Type B pancreatic cell (in vitro differentiated cells): ENCODE measurements at places on chromosomes 3 and 15. TPM values are rescaled to one million over a fixed set of nuclear protein-coding genes. Genes with fewer than 3 reads are reported as not detected.

Gene GPR149
- 0.14 TPM in 1 of 2 replicates, not detected in the other for total RNA-seq

Gene MKRN2OS
- total RNA-seq: 0.92 and 2.1 TPM in 2 replicates

GRCh38 chr3:144187531-144188210 lies 216.0 kb downstream of the DIPK2A start:
- no peaks in the 10 kb centered on the region for H3K36me3 ChIP-seq
- H3K4me3 ChIP-seq: no peak overlapping the region
- H3K27ac ChIP-seq: no peak overlapping the region

DNA sequence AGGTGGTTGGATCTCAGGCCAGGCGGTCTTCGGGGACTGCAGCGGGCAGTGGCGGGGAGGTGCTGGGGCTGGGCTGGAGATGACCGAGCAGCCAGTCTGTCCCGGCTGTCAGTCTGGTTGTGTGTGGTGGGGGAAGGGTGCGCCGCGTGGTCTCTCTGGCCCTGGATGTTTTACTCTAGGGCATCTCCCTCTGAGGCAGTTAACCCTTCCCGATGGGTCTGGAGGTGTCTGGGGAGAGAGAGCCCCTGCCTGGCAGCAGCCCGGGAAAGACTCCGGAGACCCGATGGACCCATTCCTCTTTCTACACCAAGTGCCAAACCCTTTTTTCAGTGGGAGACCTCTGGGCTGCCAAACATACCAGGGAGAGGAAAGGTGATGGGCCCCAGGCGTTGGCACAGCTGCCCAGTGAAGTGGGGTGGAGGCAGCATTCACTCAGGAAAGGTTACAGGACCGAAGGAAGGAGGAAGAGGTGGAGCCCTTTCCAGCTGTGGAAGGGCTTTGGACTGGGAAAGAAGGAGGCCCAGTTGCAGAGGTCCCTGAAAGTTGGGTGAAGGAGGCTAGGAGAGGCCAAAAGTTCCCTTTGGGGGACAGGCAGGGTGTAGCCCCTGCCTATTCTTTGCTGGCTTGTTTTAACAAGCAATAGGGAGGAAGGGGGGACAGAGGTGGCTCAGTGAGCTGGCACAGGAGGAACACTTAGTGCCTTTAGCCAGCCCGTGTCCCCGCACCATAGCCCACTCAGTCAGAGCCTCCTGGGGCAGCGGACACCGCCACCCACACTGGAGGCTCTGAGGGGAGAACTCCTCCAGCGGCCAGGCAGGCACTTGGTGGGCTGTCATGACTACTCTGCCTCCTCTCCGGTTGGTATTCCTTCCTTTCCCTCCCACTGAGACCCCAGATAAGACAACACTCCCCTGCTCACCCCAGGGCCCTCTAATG lies 2.7 kb upstream of the BAHD1 start:
- peak overlapping the region; percentile 68 for H3K4me3 ChIP-seq
- H3K27ac ChIP-seq: peak overlapping the region; percentile 31
- no peak for DNase-seq
- peaks cover 16% of the 10 kb centered on the region for H3K4me1 ChIP-seq
- H3K36me3 ChIP-seq: no peaks in the 10 kb centered on the region
- peaks cover 80% of the 10 kb centered on the region for H3K27me3 ChIP-seq

GRCh38 chr15:32855942-32856341 lies 138.1 kb downstream of the GREM1 start:
- H3K27ac ChIP-seq: no peak overlapping the region
- DNase-seq: no peak
- no peaks in the 10 kb centered on the region for H3K36me3 ChIP-seq
- no peaks in the 10 kb centered on the region for H3K27me3 ChIP-seq

GRCh38 chr15:55587321-55588069 lies 650 bp downstream of the PYGO1 start:
- DNase-seq: peak; percentile 81
- H3K4me1 ChIP-seq: peaks cover 7% of the 10 kb centered on the region

- no peak for DNase-seq
- no peak overlapping the region for H3K27ac ChIP-seq
- peaks cover 23% of the 10 kb centered on the region for H3K27me3 ChIP-seq
- no peaks in the 10 kb centered on the region for H3K36me3 ChIP-seq
These were observed 23.3 kb downstream of the CFAP161 start for GRCh38 chr15:81157195-81157938.

Gene AP2M1
- 249 and 298 TPM in 2 replicates for total RNA-seq

DNA sequence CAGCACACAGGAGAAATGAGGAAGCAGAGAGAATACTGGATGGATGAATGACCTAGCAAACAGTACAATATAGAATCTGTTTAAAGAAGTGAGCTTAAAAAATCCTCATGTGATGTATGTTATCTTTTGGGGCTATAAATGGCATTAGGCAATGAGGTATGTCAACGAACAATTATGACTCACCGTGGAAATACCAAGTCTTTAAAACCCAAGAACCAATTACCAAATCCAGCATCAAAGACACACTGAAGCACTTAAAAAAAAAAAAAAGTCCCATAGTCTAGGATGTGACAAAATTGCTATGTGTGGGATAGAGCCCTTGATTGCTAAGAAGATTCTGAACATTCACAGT lies 36.3 kb upstream of the HERC1 start:
- no peaks in the 10 kb centered on the region for H3K4me1 ChIP-seq
- H3K27ac ChIP-seq: no peak overlapping the region
- DNase-seq: no peak

GRCh38 chr15:33098094-33099058 lies 96.1 kb downstream of the FMN1 start:
- H3K4me1 ChIP-seq: peaks cover 20% of the 10 kb centered on the region
- no peak overlapping the region for H3K4me3 ChIP-seq
- H3K27ac ChIP-seq: peak overlapping the region; percentile 42
- H3K36me3 ChIP-seq: peaks cover 3% of the 10 kb centered on the region

- no peak for DNase-seq
- H3K27me3 ChIP-seq: no peaks in the 10 kb centered on the region
- H3K27ac ChIP-seq: peak overlapping the region; percentile 35
- peaks cover 33% of the 10 kb centered on the region for H3K36me3 ChIP-seq
- H3K4me1 ChIP-seq: peaks cover 19% of the 10 kb centered on the region
These were observed 52.4 kb downstream of the TSC22D2 start for GRCh38 chr3:150460484-150460883.

DNA sequence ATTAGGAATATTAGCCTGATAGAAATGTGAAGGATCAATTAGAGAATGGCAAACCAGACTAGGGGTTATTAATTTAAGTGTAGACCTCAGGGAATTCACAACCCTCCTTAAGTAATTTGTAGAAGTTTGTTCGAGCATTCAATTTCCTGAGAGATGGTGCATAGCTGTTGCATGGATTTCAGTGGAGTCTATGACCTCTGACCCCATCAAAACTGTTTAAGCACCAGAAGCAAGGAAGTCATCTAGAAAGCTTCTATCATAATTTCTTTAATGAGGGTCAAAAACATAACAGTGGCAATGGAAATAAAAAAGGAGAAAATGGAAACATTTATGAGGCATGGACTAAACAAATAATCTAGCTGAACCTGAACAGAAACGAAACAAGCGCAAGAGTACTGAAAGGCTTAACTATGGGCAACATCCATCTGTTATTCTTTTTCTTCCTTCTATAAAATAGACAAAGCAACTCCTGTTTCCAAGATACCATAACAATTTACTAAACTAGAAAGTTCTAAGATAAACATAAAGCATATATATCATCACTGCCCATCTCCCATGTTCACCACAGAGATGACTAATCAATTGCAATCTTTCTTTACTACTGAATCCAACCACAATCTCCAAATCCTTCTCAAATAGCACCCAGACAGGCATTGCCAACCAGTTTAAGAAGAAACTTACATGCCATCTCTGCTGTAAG lies 151.4 kb downstream of the THRB start:
- DNase-seq: no peak
- H3K27me3 ChIP-seq: no peaks in the 10 kb centered on the region
- peaks cover 5% of the 10 kb centered on the region for H3K4me1 ChIP-seq
- H3K27ac ChIP-seq: no peak overlapping the region
- H3K36me3 ChIP-seq: no peaks in the 10 kb centered on the region

Gene CHRD
- total RNA-seq: 6.4 and 35.5 TPM in 2 replicates

DNA sequence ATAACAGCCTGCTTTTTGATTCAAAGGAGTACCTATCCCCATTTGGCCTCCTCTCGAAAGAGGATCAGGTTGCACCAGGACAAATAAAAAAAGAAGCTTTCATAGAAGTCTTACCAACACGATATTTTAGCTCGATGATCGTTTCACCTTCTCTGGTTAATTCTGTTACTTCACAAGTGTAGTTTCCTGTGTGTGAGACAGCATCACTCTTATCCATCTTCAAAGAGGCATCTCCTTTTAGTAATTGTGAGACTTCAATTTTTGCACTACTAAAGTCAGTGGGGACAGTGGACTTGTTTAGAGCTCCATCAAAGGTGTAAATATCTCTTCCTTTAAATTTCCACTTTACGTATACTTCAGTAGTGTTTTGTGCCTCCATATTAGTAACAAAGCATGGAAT lies 11.0 kb downstream of the CD47 start:
- H3K4me1 ChIP-seq: no peaks in the 10 kb centered on the region
- no peaks in the 10 kb centered on the region for H3K27me3 ChIP-seq
- no peak overlapping the region for H3K4me3 ChIP-seq

Gene A4GNT
- total RNA-seq: 0.34 TPM in 1 of 2 replicates, not detected in the other

Gene GOLGA8S
- 0.19 TPM in 1 of 2 replicates, not detected in the other for total RNA-seq

DNA sequence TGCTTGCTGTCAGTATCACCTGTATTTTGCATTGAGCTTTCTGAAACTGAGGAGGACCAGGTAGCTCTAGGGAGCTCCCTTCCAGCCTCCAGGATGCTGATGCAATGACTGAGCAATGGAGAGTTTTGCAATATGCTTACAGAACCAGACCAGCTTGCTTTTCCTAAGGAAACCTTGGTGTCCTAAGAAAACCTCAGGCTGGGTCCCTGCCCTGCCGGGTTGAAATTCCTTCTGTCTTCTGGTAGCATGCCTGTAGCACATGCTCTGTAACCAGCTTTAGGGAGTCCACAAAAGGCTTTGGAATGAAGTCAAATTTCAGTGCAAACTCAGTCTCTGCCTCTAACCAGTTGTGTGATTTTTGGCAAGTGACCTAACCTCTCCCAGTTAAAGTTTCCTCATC lies 65.8 kb upstream of the GSK3B start:
- peaks cover 21% of the 10 kb centered on the region for H3K4me1 ChIP-seq
- H3K27ac ChIP-seq: peak overlapping the region; percentile 84
- no peak for DNase-seq
- H3K27me3 ChIP-seq: no peaks in the 10 kb centered on the region
- H3K36me3 ChIP-seq: peaks cover 4% of the 10 kb centered on the region

Gene EHHADH
- total RNA-seq: 5.3 and 14.4 TPM in 2 replicates

- no peak for DNase-seq
- H3K27me3 ChIP-seq: no peaks in the 10 kb centered on the region
- H3K4me3 ChIP-seq: no peak overlapping the region
- H3K27ac ChIP-seq: no peak overlapping the region
These were observed 309.0 kb downstream of the GBE1 start for GRCh38 chr3:81452418-81452817.

Gene CHRM5
- not detected in 2 replicates for total RNA-seq

Gene RASL12
- total RNA-seq: 0.33 and 4.0 TPM in 2 replicates

Gene SMCO1
- not detected in 2 replicates for total RNA-seq

Gene MBNL1
- total RNA-seq: 61.2 and 69.4 TPM in 2 replicates

- no peak overlapping the region for H3K27ac ChIP-seq
- no peaks in the 10 kb centered on the region for H3K4me1 ChIP-seq
- H3K27me3 ChIP-seq: peaks cover 5% of the 10 kb centered on the region
These were observed 232.2 kb upstream of the ROBO1 start for GRCh38 chr3:80000022-80000421.

GRCh38 chr3:129358177-129358771 lies 70.2 kb downstream of the EFCAB12 start:
- no peak overlapping the region for H3K27ac ChIP-seq
- no peaks in the 10 kb centered on the region for H3K27me3 ChIP-seq
- H3K4me1 ChIP-seq: peaks cover 3% of the 10 kb centered on the region
- H3K4me3 ChIP-seq: no peak overlapping the region

DNA sequence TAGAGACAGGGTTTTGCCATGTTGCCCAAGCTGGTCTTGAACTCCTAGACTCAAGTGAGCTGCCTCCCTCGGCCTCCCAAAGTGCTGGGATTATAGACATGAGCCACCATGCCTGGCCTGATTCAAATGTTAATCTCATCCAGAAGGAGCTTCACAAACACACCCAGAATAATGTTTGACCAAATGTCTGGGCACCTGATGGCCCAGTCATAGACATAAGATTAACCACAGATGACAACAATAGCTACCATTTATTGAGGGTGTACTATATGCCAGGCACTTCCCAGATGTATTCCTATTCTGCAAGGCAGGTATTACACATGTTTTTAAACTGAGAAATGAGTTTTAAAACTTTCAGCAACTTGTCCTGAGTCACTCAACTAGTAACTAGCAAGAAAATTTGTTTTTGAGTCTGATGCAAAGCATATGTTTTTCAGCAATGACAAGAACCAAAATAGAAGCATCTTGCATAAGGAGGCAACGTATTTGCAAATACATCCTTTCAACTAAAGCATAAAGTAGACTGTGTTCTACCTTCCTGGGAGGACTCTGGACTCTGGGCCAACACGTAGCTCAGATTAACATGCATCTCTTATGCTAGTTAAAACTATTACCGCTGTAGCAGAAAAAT lies 8.1 kb upstream of the SPG21 start:
- no peaks in the 10 kb centered on the region for H3K27me3 ChIP-seq
- no peak overlapping the region for H3K27ac ChIP-seq
- no peaks in the 10 kb centered on the region for H3K4me1 ChIP-seq
- no peak for DNase-seq
- peaks cover under 1% of the 10 kb centered on the region for H3K36me3 ChIP-seq

Gene HHLA2
- 2.3 and 3.9 TPM in 2 replicates for total RNA-seq

Gene AGBL1
- 0.07 TPM in 1 of 2 replicates, not detected in the other for total RNA-seq

Gene CALML4
- total RNA-seq: 8.9 and 9.4 TPM in 2 replicates

Gene CLDN1
- 9.7 and 11.9 TPM in 2 replicates for total RNA-seq
